Nephron progenitor cell (in vitro differentiated cells): ENCODE measurements at places on chromosomes 7 and 10.

DNA sequence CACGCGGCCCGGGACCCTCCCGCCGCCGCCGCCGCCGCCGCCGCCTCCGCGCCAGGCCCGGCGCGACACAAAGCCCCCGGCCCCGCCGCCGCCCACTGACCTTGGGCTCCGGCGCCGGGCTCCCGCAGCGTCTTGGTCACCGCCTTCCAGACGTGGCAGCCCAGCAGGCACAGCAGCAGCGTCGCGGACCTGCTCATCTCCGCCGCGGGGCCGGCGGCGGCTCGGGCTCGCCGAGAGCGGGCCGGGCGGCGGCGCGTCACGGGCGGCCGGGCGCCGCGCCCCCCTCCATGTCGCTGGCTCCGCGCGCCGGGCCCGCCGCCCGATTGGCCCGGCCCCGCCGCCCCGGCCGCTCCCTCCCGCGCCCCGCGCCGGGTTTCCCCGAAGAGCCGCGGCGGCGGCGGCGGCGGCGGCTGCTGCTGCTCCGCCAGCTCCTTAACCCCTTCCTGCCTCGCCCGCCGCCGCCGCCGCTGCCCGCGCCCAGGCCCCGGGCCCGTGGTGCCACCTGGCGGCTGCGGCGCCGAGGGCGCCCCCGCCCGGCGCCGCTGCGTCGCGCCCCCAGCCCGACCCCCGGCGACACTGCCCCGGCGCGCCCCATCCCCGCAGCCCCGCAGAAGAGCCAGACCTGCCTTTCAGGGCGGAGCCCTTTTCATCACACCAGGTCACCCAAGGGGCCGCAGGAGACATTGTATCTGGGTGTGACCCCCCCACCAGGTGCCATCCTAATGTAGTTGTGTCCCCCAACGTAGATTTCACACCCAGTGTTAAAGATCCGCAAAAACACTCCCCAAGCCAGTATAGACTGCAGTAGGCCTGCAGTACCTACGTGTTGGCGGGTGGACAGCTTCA, at the start of gene FAM171A1:
FAM171A1 (minus strand) TSS at position 434 of the 846 bp plus-strand sequence; CDS start at position 197, 237 bp downstream.
- peak; percentile 79 for DNase-seq

- no peak for DNase-seq
These were observed 284.1 kb upstream of the CSTF2T start for GRCh38 chr10:51983481-51983880.

DNA sequence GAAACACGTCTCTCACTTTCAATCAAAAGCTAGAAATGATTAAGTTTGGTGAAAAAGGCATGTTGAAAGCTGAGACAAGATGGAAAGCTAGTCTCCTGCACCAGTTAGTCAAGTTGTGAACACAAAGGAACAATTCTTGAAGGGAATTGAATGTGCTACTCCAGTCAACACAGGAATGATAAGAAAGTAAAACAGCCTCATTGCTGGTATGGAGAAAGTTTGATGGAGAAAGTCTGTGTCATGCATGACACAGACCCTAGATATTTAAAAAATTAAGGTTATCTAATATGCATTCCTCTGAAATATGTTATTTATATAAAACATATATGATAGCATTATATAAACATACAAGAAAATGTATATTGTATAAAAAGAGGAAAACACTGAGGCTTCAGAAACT, 699.4 kb upstream of the FZD8 start:
- DNase-seq = no peak

GRCh38 chr10:36802490-36803153, 322.8 kb upstream of the ANKRD30A start:
- DNase-seq = peak; percentile 15

DNA sequence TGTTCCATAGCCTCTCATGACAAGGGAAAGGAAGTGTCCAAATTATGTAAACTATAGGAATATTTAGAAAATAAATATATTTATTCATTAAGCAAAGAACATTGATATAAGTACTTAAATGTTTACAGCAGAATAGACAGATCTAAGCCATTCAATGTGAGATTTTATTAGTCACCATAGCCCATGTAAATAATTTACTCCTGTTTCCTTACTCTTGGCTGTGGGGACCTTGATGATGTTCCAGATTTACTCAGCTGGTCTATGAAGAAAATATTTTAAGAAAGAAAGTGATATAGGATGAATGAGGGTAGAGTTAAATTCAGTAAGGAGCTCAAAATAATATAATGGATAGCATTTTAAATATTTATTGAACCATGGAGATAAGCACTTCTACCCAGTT, 442.6 kb upstream of the KLF6 start:
- DNase-seq = no peak

GRCh38 chr7:55187701-55188491, 169.1 kb downstream of the EGFR start:
- DNase-seq = no peak

GRCh38 chr10:26803849-26804248, 56.9 kb downstream of the ABI1 start:
- no peak for DNase-seq

GRCh38 chr7:134649226-134649775, 2.6 kb downstream of the BPGM start:
- DNase-seq = no peak

GRCh38 chr7:121961089-121961867, 88.3 kb downstream of the PTPRZ1 start:
- no peak for DNase-seq

DNA sequence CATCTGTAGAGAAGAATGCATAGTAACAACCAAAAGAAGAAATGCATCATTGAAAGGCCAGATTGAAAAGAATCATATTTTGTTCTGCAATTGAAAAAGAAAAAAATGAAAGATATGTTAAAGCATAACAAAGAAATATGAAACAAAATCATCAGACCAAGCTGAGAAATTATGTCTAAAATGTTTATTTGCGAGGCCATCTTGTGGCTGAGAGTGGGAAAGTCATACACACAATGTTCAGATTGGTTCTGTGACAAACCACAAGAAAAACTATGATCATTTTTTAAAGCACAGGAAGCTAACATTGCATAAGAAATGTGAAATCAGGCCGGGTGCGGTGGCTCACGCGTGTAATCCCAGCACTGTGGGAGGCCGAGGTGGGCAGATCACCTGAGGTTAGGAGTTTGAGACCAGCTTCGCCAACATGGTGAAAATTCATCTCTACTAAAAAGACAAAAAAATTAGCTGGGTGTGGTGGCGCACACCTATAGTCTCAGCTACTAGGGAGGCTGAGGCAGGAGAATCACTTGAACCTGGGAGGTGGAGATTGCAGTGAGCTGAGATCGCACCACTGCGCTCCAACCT, 36.6 kb downstream of the ABCB5 start:
- no peak for DNase-seq

- DNase-seq = no peak
These were observed 89.4 kb downstream of the RALA start for GRCh38 chr7:39712751-39713150.

DNA sequence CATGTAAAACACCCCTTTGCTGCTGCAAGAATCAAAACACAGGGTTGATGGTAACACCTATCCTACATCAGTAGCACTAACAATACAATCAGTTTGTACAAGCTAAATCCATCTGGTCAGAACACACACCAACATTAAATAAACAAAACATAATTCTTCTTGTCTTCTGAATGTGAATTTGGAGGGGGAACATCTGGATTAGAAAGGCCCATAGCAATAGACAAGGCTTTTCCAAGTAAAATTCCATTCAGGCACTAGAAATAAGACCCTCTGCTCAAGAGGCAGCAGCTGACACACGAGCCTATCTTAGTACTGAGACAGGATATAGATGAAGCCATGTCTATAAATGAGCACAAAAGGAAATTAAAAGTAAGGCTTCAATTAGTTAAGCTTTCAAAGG, 839.9 kb upstream of the LRRTM3 start:
- DNase-seq = no peak

GRCh38 chr7:118129041-118129795, 54.7 kb upstream of the LSM8 start:
- no peak for DNase-seq

- DNase-seq = no peak
These were observed 71.6 kb downstream of the THSD7A start for GRCh38 chr7:11760372-11760771.

DNA sequence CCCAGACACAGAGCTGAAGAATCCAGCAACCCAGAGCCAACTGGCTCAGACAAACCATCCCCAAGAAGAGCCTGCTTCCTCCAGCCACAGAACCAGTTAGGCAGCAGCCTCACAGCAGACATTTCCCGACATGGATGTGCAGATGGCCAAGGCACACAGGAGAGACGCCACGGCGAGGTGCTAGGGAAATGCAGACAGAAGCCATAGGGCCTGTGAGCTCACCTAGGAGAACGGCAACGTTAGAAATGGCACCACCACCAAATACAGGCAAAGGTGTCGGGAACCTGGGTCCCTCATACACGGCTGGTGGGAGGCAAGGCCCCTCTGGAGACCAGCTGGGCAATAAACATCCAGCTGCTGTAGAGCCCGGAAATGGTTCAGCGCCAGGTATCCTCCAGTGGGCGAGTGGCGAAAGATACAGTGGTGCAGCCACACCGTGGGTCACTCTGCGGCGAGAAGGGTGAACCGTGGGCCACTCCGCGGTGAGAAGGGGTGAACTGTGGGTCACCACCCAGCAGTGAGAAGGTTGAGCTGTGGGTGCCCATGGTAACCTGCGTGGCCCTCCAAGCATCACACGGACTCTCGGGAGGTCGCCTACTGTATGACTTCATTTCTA, 31.2 kb downstream of the JAKMIP3 start:
- DNase-seq = no peak

- no peak for DNase-seq
These were observed 4.5 kb downstream of the ZPBP start for GRCh38 chr7:50088463-50089129.

GRCh38 chr7:81645435-81645834, 124.4 kb downstream of the HGF start:
- no peak for DNase-seq

DNA sequence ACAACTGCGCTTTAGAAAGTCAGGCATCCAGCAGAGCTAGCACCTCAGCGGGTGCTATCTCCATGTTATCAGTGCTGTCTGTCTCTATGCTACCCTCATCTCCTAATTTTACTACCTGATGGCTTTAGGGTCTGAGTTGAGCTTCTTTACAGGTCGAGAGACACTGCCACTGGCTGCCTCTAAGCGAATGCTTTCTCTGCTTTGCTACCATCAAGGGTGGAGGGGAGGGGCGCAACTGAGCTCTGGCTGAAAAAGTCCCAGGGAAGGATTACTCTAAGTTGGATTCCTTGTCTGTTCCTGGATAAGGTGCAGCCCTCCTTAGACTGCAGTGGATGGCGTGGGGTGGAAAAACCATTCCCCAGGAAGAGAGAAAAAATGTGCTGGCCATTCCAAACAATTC, 105.7 kb downstream of the CDK14 start:
- DNase-seq = peak; percentile 14

DNA sequence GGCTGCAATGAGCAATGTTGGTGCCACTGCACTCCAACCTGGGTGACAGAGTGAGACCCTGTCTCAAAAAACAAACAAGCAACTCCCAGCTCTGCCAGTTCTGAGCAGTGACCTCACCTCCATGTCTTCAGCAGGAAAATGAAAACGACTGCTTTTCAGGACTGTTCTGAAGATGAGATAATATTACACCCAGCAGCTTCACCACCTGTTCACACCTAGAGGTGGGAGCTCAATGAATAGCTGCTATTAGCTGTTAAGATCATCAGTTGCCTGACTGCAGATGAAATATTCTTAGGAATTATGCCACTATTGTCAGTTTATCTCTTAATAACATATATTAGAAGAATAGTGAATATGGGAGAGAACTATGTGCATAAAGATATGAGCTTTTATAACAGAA, 48.4 kb upstream of the CYTH3 start:
- no peak for DNase-seq

GRCh38 chr7:105524840-105525239, 2.8 kb upstream of the PUS7 start:
- no peak for DNase-seq

DNA sequence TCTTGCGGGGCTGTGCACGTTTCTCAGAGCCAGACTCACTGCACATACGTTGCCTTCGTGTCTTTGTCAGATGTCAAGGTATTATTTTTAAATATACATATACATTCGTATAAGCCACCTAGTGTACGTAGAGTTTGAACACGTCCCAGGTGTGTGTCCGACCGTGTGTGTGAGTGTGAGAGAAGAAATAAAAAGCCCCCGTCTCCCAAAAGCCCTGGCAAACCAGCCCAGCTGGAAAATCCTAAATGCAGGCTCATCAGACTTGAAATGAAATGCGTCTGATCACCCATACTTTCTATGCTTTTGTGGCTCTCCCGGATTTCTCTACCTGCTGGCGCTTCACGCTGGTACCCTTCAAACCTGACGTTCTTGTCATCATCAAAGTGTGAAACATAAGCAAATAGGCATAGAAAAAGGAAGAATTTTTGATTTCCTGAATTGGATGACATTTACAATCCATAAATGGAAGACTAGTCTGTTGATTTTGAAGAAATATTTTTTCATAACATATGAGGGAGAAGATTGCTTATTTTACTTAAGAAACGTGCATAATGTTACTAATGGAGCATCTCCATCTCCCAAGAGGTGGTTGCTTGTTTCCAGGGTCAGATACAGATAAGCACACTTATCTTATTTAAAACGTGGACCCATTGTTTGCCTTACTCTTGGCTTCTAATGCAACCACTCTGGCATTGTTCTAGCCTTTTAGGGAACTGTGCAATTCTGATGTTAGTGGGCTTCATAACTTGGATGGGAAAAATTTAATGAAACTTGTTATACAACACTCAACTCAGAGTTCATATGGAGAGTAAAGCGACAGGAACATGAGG, 971 bp downstream of the PRKG1 start:
- DNase-seq = no peak

- DNase-seq = no peak
These were observed 194.9 kb downstream of the SKIDA1 start for GRCh38 chr10:21330628-21331020.

GRCh38 chr7:138008588-138009349, 6.9 kb upstream of the CREB3L2 start:
- DNase-seq = peak; percentile 33
